ENCODE measurements at places on chromosomes 1 and 21.

DNA sequence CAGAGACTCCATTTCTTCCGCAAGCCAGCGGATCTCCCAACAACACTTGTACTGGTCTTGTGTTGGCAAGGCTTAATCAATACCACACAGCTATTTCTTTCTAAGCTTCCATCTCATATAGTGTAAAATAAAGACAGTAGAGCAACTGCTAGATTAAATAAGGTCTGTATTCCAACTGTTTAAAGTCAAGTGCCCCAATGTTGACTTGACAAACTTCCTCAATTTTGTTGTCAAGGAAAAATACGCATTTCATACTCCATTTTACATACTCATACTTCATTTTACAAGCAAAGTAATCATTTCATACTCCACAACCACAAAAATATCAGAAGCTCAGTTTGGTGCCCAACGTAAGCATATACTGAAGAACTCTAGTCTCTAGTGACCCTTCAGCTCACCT, 143.0 kb downstream of the RERE start:
- DNase-seq, result no peak

GRCh38 chr1:192491804-192492554, 83.6 kb upstream of the RGS1 start:
- DNase-seq, result no peak

GRCh38 chr1:168498956-168499687, 44.7 kb downstream of the XCL2 start:
- no peak for DNase-seq

- DNase-seq, result no peak
Measured at GRCh38 chr1:116988908-116989307, 12.7 kb upstream of the CD101 start.

- DNase-seq, result no peak
Measured at GRCh38 chr1:65083263-65083896, 64.6 kb upstream of the AK4 start.

GRCh38 chr1:64403331-64403730, 66.6 kb upstream of the CACHD1 start:
- DNase-seq, result no peak

DNA sequence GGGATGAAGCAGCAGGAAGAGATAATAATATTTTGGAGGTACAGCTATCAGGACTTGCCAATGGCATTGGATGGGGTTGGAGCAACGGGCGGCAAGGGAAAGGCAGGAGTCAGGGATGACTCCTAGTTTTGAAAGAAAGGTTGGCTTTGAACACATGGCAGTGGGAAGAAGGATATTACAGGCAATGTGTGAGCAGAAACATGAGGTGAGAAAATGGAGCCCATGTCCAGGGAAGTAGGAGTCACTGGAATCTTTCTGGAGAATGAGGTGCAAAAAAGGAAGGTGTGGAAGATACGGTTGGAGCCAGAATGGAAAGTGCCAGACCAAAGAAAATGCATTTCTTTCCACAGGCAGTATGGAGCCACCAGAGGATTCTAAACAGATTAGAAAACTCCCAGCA, 288.5 kb upstream of the KAZN start:
- DNase-seq, result no peak

GRCh38 chr1:188668083-188668482, 1809.6 kb downstream of the BRINP3 start:
- DNase-seq, result no peak

DNA sequence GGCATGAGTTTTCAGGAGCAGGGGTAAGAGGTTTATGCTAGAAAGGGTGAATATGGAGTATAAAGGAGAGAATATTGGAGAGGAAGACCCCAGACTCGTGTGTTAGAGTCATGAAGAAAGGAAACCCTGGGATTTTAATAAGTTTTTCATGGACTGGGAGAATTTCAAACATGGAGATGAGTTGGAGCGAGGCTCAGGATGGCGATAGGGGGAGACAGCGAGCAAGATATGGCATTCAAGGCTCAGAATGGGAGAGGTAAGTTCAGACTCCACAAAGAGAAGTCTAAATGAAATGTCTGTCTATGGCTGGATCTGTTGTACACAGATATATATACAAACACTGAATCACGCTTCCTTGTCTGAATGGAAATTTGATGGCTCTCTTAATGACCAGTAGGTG, 92.5 kb downstream of the LRRC40 start:
- no peak for DNase-seq

GRCh38 chr1:7640920-7641585, 130.0 kb upstream of the VAMP3 start:
- no peak for DNase-seq

DNA sequence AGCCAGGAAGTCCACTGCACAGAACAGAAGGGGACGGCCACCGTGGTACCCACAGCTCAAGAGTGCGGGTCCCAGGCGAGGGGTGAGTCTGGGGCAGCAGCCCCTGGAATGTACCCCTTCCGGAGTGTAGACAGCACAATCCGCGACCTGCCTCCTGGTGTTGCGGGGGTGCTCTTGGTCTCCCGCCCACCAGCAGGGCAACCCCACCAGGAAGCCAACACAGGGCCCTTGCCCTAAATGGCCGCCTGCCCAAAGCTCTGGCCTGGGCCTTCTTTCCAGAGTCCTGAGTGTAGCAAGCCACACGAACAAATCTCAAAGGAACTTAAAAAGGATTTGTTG, 1.1 kb upstream of the SLC19A1 start:
- DNase-seq, result no peak

- no peak for DNase-seq
Measured at GRCh38 chr1:204688007-204688406, 2.5 kb upstream of the LRRN2 start.

GRCh38 chr1:179857009-179857408, 20.6 kb downstream of the TOR1AIP2 start:
- DNase-seq, result no peak

- DNase-seq, result no peak
Measured at GRCh38 chr21:31880816-31881215, 8.0 kb downstream of the HUNK start.

DNA sequence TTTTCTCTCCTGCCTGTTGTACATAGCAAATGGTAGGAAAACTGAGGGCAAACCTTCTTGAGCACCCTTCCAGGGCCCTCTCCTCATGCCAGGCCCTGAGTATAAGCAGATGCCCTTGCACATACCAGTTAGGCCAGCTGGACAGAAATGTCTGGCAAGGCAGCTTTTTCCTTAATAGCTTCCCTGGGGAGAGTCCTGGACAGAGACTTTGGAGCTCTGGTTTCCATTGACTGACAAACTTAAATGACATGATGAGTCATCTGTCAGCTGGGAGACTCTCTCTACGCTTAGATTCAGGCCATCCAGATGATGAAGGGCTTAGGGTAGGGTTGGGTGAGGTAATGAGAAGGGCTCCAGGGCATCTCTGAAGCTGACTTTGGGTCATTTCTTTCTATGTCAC, 317.5 kb downstream of the ASTN1 start:
- DNase-seq, result no peak

- no peak for DNase-seq
Measured at GRCh38 chr1:4085546-4085945, 185.5 kb upstream of the C1orf174 start.

DNA sequence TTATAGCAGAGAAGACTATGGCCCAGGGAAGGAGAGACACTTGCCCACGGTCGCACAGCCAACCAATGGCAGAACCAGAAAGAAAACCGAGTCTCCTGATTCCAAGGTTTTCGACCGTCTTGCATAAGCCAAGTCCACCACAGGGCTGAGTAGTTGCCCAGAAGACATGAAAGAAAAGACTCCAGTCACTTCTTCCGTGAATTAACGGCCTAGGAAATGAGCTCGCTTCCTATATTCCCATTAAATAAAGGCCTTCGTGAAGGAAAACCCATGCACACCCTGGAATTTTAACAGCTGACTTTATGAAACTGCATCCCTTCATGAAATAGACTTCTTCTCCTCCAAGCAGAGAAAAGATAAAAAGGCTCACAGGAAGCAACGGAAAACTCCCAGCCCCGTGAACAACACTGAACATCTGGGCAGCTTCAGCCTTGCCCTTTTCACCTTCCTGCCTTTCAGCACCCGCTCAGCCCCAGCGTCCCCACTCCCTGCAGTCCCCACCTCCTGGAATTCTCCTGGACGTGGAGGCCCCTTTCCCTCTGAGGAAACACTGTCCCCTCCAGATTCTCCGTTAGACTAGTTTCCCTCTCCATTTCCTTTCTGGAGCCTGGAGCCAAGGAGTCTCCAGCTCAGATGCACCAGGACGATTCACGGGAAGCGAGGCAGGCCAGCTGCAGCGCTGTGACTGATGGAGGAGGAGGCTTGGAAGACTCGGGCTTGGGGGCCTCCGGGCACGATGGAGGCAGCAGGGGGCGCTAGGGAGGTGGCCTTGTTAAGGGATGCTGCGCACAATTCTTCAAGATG, 2.7 kb upstream of the MYOC start:
- DNase-seq, result peak; percentile 98

DNA sequence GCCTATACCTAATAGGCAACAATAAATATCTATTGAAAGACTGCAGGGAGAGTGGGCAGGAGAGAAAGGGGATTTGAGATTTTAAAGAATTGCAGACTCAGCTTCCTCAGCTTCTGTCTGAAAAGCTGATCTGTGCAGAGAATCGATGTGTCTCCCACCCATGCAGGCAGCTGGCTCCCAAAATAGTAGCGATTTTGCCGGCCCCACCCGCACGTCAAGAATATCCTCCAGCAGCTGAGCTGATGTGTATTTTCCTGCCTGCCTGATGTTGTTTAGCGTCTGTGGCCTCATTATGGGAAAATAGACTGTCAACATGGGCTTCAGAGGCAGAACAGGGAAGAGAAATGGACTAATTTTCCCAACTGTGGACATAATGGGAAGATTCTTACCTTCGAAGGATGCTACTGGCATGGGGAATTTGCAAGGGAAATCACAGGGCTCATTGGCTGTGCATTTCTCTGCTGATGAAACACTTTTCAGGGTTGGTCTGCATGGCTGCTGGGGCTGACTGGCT, 699.8 kb downstream of the PTPRU start:
- no peak for DNase-seq

- no peak for DNase-seq
Measured at GRCh38 chr1:54221113-54221834, 21.3 kb downstream of the MRPL37 start.

- DNase-seq, result peak; percentile 1
Measured at GRCh38 chr1:19209439-19209989, 552 bp downstream of the UBR4 start.

- no peak for DNase-seq
Measured at GRCh38 chr1:246008363-246008831, 498.7 kb downstream of the SMYD3 start.

DNA sequence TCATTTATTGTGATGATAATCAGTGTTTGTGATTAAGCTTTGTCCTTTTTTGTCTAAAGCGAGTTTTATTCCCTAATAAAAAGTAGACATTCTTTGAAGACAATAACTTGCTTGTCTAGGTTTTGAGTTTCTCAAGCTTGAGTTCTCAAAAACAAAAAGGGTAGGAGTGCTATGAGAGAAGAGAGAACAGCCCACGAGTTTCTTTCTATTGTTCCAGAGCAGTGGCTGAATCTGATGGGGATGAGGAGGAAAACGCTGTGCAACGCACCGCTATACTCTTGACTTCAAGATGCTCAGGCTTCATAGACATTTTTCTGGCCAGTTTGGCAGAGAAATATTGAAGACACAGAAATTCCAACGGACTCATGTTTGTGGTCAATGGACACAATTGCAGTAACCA, 669.8 kb upstream of the B3GALT2 start:
- no peak for DNase-seq

DNA sequence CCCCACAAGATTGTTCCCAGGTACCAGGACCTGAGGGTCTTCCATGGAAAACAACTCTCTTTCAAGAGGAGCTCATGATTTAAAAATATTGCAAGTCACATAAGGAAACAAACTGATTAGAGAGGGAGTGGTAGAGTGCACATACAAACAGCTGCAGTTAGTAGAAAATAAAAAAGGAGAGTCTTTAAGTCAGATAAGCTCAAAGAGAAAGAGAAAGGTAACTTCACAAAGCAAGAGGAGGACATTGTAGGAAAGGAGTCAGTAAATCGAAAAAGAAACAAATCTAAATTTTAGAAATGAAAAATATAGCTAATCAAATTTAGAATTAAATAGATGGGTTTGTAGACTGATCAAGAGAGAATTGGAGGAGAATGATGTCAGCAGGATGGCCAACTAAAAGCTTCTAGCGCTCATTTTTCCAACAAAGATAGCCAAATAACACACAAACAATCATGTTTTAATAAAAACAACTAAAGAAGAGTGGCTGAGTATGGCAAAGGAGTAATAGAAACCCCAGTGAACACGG, 86.1 kb upstream of the CD53 start:
- no peak for DNase-seq

DNA sequence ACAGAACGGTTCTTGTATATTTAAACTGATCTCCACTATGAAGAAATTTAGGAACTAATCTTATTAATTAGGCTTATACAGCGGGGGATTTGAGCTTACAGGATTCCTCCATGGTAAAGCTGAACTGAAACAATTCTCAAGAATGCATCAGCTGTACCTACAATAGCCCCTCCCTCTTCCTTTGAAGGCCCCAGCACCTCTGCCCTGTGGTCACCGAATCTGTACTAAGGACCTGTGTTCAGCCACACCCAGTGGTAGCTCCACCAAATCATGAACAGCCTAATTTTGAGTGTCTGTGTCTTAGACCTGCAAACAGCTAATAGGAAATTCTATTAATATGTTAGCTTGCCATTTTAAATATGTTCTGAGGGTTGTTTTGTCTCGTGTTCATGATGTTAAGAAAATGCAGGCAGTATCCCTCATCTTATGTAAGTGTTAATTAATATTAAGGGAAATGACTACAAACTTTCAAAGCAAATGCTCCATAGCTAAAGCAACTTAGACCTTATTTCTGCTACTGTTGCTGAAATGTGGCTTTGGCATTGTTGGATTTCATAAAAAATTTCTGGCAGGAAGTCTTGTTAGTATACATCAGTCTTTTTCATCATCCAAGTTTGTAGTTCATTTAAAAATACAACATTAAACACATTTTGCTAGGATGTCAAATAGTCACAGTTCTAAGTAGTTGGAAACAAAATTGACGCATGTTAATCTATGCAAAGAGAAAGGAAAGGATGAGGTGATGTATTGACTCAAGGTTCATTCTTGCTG, 147.2 kb downstream of the NR5A2 start:
- DNase-seq, result no peak

DNA sequence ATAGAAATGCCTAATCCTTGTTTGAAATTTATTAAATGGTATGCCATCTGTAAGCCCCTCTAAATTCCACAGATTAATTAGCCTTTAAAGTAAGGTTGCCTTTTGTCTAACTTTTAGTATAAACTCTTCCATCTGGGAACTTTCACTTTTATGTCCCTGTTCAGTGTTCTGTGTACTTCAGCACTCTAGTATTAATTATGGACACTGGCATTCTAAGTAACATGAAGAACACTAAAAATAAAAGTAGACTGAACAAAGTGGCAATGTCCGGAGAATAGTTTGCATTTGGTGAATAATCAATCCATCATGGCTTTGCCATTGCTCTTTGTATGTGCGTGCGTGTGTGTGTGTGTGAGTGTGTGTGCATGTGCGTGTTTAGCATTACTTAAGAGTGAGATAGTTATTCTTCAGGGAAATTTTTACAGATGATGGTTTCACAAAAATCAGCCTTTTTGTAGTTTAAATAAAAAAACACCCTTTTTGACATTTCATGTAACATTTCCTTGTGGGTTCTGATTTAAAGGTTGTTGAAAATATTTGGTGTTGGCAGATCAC, 51.1 kb downstream of the ATF6 start:
- DNase-seq, result no peak

All from H1 (cell line).